ENCODE measurements at places on chromosomes 2 and 18.
A peak's percentile ranks its signal among the peaks of the same experiment; 100 is the strongest.

DNA sequence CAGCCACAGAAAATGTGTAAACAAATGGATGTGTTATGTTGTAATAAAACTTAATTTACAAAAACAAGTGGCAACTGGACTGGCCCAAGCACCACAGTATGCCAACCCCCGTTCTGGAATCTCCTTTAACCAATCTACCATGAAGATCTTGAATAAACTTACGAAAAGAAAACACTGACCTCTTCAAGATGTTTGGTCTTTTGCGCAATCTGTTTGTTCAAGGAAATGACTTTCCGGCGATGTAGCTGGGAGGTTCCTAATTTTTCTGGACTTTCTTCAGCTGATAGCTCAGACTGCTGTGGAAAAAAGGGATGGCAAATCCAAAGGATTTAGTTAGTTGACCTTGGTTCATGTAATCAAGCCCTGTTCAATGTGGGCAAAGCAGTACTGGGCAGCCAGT is 55.7 kb downstream of the CCDC93 start:
- DNase-seq, result no peak

- DNase-seq, result peak; percentile 70
Measured at GRCh38 chr2:68458981-68459380, 8.1 kb downstream of the FBXO48 start.

GRCh38 chr18:56933472-56933871 is 213.4 kb upstream of the BOD1L2 start:
- DNase-seq, result no peak

DNA sequence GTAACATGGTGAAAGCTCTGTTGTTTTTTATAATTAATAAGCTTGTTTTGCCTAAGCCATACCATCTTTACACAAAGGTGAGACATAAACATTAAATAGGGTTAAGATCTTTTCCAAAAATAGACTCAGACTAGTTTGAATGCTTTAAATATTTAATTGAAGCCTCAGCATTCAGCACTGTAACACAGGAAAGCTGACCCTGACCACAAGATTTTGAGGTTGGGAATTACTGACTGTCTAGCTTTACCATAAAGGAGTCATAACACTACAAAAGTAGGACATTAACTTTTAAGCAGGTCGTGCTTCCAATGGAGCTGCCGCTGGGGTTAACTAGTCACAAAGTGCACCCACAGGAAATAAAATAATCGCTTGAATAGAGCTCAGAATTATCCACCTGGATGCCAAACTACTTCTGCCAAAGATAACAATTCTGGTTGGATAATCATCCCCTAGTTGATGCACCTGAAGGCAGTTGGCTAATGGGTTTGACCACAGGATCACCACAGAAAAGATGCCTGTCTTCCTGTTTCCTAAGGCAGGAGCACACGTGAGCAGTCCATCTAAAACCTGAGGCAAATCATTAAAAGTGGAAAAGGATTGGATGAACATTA is 106.2 kb downstream of the COBLL1 start:
- no peak for DNase-seq

DNA sequence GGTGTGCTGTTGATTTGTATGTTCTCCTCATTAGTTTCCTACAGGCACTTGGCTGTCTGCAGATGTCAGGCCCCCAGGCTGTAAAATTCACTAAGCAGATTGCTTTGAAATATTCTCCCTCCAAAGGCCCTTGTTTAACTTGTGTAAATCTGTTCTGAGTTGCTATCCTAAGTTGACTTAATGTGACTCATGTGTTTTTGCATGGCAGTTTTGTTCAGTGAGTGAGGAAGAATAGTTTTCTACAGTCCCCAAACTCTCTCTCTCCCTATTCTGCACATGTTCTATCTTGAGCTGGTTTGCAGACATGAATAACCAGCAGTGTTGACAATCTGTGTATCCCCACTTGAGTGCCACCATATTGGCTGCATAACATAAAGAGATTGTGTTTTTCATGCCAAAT is 1005.4 kb upstream of the DDX18 start:
- no peak for DNase-seq

- DNase-seq, result no peak
Measured at GRCh38 chr2:191618046-191618780, 59.7 kb upstream of the NABP1 start.

DNA sequence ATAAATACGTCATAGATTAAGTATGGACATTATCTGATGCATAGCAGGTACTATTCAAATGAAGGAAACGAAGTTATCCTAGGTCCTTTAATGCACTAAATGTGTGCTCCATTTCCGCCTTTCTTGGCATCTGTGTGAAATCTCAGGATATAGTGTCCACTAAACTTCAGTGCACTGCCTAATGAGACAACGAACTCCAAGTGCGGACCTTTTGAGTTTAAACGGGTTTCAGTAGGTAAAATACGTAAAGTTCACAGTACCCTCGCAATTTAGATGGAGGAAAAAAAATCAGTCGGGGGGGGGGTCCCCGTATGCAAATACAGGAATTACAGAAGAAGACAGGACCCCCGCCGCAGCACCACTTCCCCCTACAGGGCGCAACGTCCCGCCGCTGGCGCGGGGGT is 729 bp upstream of the REL start:
- DNase-seq, result no peak

DNA sequence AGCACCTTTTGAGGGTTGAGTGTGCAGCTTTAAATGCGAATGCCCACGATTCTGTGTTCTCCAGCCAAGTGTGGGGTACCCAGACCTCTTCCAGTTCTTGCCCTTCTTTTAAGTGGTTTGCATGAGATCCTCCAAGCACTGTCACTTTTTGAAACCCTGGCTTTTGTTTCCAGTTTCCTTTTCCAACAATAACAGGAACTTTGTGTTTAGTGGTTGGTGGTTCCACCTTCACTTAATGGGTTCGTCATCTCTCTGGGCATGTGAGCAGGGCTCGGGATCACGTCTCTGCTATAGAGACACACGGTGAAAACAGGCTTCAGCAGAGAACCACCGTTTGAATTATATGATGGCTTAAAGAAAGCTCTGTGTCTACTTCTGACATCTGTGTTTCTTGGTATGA is 197.6 kb downstream of the LDLRAD4 start:
- no peak for DNase-seq

DNA sequence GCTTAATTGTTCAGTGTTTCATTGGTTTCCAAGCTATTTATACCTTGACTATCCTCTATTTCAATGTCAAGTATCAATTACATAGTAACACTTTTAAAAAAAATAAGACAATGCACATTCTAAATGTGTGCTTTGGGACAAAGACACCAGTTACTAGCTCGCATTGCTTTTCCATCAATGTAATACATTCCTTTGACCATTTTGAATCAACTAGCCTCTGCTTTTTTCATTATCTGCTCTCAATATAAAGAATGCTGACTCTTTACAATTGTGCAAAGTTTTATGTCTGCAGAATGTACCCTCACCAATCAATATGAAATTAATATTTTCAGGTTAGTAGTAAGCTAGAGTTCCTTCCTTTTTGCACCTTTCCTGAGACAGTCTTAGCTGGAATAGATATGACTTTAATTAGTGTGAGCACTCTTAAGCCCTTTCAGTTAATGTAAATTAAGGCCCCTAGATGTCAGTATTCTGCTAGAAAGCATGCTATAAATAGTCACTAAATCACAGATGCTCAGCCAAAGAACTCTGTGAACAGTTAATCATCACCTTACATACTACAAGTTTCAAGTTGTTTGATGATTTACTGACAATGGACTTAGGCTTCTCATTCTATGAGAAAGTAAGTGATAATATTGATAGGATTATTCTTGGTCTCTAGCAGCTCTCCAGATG is 413.6 kb downstream of the PTH2R start:
- DNase-seq, result peak; percentile 62

GRCh38 chr2:177547122-177547521 is 154.5 kb downstream of the AGPS start:
- no peak for DNase-seq

DNA sequence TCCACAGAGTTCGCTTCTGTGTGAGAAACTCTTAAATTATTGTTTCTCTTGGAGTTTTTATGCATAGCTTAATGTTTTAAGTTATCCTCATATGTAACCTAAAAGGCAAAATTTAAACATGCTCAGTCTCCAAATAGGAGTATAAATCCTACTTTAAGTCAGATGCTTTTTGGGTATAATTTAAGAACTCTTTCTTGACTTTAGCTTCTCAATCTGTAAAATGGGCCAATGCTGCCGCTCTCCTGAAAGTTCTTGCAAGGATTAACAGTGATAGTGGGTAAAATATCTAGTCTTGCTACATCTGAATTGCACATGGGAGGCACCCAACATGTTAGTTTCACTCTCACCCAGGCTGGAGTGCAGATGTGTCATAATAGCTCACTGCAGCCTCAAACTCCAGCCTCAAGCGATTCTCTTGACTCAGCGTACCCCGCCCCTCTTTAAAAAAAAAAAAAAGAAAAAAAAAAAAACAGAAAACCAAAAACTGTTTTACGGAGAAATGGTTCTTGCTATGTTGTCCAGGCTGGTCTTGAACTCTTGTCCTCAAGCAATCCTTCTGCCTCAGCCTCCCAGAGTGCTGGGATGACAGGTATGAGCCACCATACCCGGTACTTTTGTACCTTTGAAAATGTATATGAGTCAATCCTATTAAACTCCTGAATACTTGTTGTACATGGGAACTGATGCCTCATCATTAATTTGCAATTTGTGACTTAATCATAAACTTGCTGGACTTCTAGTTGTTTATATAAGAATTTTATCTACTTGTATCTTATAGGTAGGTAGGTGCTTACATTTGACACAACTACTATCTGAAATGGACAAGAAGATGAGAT is 1.8 kb downstream of the FBXO48 start:
- no peak for DNase-seq

DNA sequence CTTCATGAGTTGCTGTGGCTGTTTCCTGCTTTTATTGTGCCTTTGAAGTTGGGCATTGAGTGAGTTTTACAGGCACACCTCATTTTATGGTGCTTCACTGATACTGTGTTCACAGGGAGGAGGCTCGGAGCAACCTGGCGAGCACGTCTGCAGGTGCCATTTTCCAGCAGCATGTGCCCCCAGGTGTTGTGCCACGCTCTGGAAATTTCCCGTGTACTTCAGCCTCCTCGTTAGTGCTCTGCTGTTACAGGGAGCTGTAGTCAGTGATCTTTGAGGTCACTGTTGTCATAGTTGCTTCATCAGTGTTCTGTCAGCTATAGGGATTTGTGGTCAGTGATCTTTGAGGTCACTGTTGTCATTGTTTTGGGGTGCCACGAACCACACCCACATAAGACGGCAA is 20.1 kb downstream of the CTDP1 start:
- no peak for DNase-seq

- peak; percentile 22 for DNase-seq
Measured at GRCh38 chr2:223460774-223461211, 141.4 kb downstream of the SCG2 start.

GRCh38 chr2:27059141-27059820 is 7.8 kb downstream of the AGBL5 start:
- DNase-seq, result no peak

- no peak for DNase-seq
Measured at GRCh38 chr2:54061272-54061671, 54.1 kb upstream of the ACYP2 start.

- peak; percentile 20 for DNase-seq
Measured at GRCh38 chr2:85949280-85949679, 60.5 kb upstream of the ST3GAL5 start.

DNA sequence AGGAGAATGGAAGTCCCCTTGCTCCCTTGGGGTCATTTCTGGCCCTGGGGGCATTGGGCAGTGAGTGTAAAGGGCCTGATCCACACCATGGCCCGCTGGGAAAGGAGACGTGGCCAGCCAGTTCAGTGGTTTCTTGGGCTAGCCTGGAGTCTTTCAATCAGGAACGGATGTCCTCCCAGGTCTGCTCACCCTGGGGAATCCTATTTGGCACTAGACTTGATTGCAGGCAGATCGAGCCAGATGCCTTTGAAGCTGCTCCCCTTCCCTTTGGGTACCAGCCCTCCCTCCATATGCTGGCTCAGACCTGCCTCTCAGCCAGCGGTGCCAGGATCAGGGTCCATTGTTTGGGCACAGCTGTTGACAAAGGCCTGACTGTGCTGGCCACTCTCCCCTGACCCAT is 11.0 kb downstream of the FBLN7 start:
- DNase-seq, result no peak

DNA sequence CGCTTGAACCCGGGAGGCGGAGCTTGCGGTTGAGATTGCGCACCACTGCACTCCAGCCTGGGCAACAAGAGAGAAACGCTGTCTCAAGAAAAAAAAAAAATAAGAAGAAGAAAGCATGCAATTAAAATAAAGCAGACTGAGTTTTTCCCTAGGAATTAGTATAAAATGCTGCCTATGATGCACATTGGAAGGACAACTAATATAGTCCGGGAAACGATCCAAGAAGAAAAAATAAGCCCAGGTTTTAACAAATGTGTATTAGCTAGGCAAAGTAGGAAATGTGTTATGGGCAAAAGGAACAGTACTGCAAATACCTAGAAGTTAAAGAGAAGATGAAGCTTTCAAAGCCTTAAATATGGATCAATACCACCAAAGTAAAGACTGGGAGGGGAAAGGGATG is 64.0 kb downstream of the SPIRE1 start:
- DNase-seq, result no peak
